ENCODE measurements at places on chromosomes 5 and 9.

- DNase-seq: no peak
These were observed 96.0 kb downstream of the MEGF10 start for GRCh38 chr5:127386557-127386956.

DNA sequence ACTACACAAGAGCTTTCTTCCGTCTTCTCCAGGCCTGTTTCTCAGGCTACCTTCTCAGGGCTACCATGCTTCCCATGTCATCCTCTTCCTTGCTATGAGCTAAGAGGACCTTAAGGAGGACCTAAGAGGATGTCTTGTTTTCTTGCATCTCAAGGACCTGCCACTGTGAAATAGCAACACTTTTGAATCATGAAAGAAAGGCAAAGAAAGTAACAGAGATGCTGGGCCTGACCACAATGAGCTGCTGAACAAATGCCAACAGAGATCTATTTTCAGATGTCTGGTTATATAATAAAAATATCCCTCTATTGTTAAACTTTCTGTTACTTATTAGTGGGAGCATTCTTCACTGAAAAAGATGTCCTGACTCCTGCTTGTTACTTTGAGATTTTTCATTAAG, 36.7 kb upstream of the ANXA1 start:
- no peak for DNase-seq

GRCh38 chr5:133688391-133688790, 76.0 kb upstream of the FSTL4 start:
- DNase-seq: no peak

- DNase-seq: no peak
These were observed 6.4 kb upstream of the ZFR start for GRCh38 chr5:32450952-32451351.

- no peak for DNase-seq
These were observed 460.4 kb upstream of the RORB start for GRCh38 chr9:74036549-74037231.

Data from chondrocyte (in vitro differentiated cells).